Epithelial cell of proximal tubule (primary cell): ENCODE measurements at places on chromosomes 4 and X.

DNA sequence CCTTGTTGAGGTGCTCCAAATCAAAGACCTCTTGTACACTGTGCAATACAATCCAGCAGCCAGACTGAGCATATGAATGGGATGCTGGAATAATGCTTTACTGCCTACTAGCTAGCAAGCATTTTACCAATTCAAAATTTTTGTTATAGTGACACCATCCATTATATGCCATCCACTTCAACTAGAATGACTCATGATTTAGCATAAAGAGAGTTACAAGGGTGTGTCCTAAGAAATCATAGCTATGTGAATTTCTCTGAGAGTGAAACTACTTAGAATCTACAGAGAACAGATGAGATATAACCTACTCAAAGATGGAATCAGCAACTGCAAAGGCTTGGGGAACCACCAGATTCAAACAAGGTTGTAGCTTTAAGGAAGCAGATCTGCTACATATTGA, 221.9 kb downstream of the LHFPL1 start:
- DNase-seq: no peak

DNA sequence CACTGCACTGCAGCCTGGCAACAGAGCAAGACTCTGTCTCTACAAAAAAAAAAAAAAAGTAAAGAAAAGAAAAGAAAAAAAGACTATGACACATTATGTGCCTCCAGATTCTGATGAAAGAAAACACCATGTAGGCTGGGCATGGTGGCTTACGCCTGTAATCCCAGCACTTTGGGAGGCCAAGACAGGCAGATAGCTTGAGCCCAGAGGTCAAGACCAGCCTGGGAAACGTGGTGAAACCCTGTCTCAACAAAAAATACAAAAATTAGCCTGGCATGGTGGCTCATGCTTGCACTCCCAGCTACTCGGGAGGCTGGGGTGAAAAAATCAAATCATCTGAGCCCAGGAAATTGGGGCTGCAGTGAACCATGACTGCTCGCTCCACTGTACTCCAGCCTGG, 19.4 kb downstream of the THOC2 start:
- no peak for DNase-seq

DNA sequence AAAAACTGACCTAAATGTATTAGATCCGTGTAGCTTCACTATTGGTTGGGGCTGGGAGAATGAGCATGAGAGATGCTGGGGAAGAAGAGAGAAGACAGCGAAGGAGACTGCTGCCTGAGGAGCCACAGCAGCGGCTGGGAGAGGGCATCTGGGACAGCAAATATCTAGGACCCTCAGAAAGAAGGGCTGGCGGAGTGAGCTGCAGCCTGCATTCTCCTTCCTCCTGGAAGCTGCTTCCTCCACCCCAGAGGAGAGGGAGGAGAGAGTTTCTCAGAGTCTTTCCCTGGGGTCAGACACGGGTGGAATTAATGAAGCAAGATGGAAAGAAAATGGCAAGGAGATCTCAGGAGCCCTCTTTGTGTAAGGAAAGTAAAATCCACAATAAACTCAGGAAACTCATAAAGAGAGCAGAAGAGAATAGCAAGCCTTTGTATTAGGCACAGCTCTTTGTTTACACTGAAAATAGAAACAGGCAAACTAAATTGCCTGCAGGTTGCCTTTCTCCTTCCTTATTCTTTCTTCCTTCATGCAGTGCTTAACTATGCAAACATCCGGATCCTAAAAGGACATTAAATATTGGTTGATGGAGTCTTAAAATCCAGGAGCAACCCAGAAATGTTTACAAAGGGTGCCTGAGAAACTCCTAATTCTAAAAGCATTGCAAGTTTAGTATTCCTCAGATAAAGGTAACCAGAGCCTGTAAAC, 130.3 kb upstream of the GALNT7 start:
- DNase-seq: no peak

- no peak for DNase-seq
Observed at GRCh38 chrX:108323751-108324150, 114.5 kb downstream of the COL4A6 start.

DNA sequence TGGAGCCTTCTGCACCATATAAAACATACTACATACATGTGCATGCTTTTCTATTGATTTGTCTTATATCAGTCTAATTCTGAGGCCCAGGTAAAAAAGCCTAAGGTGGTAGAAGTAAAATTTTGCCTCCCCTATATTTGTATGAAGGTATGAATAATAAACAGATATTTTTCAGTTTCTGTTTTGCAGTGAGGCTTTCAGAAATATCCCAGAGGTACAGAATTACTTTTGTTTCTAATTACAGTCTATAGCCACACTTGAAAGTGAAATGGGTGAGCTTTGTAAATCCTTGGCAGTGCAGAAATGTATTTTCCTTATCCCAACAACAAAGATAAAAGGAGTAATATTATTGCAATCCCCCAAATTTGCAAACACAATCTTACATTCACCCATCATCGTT, 59.5 kb downstream of the DDX60 start:
- DNase-seq: no peak

- DNase-seq: no peak
Observed at GRCh38 chr4:160709026-160709425, 1454.8 kb downstream of the FSTL5 start.

DNA sequence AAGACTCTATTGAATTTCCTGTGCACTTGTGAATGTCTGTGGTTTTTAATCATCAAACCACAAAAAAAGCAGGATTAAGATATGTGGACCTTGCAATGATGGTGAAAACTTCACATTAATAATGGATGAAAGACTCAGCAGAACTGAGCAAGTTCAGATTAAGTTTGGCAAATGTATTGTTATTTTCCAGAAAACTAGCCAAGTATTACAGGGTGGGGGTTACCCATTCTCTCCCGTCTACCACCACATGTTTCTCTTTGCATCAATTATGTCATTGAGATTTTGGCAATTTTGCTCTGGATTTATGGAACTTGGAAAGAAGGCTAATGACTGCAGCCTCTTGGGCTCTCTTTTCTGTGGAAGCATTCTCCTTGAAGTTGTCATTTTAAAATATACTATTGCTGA, 577.1 kb downstream of the ANKRD50 start:
- DNase-seq: no peak

DNA sequence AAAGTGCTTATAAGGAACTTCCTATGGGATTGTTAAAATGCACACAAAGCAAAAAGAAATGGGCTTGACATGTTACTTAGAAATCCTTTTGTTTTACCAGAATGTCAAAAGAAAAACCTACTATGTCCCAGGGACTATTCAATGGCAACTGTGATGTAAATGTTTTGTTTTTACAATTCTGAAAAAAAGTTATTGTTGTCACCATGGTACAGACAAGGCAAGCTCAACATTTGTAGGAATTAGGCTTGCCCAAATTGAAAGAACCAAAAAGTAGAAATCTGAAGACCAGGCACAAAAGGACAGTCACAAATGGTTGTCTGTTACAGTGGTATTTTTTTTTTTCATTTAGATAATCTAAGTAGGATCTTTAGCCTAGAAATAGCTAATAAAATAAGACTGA, 638.6 kb downstream of the STPG2 start:
- no peak for DNase-seq

GRCh38 chr4:37452952-37453280, 208.4 kb downstream of the NWD2 start:
- DNase-seq: peak; percentile 72

- no peak for DNase-seq
Observed at GRCh38 chrX:107673933-107674479, 45.7 kb downstream of the PRPS1 start.

DNA sequence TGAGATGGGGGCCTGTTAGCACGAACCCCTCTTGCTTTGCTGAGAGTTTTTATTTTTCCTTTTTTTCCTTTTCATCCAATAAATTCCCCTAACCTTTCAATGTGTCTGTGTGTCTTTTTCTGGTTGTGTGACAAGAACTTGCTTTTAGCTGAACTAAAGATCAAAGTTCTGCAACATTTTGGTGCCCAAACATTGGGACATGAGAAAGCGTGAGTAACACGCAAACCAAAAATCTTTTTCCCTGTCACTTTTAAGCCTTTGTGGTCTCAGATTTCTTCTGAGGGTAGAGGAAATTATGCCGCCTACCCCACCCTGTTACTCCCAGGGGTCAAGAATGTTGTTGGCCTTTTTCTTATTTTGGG, 141.8 kb upstream of the CPXCR1 start:
- DNase-seq: no peak

DNA sequence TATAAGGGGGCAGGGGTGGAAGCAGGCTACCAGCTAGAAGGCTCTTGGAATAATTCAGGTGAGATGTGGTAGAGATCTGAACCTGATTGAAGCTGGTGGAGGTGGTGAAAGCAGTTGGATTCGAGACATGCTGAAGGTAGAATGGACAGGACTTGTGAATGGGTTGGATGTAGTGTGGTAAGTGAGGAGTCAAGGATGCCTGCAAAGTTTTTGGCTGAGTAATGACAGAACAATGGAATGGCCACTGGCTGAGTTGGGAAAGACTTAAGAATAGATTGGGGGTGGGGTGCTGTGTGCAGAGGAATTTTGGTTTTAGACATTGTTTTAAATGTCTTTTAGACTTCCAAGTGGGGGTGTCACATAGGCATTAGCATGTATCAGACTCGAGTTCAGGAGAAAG, 33.5 kb downstream of the HPF1 start:
- no peak for DNase-seq

DNA sequence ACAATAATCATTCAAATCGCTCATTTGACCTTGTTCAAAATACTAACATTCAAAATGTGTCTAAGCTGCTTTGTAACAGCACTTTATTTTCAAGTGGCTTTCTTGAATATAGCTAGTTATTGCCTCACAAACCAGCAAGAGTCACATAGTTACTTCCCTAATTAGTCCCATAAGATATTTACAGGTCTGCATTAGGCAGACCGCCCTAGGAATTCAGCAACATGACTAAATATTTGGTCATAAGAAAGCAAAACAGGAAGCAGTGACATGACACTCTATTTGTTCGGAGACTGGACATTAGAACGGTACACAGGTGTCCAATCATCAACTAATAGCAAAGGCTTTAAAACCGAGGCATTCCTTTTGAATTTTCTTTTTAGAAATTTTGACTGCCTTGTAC, 262.0 kb downstream of the COL25A1 start:
- no peak for DNase-seq

DNA sequence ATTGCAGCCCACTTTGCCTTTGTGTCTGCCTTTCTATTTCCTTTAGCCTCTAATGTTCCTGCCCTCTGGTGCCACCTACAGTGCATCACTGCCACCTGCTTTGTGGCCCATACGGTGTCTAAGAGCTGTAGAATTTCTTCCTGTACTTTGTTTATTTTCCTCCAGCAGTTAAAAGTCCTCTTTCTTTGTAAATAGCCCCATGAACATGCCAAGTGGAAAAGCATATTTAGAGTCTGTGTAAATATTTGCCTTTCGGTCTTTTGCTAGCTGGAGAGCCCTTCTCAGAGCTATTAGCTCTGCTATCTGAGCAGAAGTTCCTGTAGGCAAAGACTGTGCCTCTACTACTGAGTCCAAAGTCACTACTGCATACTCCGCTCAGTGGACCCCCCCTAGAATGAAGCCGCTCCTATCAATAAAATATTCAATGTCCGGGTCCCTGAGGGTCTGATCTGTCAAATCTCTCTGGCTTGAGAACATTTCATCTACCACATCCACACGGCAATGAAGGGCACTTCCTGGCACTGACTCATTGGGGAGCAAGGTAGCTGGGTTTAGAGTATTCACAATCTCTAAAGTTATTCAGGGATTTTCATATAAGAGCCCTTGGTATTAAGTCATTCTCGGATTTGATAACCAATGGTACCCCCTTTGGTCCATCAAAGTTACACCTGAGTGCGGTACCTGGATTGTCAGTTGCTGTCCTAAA, 36.3 kb downstream of the SULT1E1 start:
- DNase-seq: no peak

- no peak for DNase-seq
Observed at GRCh38 chrX:337331-337831, 18.8 kb upstream of the GTPBP6 start.

DNA sequence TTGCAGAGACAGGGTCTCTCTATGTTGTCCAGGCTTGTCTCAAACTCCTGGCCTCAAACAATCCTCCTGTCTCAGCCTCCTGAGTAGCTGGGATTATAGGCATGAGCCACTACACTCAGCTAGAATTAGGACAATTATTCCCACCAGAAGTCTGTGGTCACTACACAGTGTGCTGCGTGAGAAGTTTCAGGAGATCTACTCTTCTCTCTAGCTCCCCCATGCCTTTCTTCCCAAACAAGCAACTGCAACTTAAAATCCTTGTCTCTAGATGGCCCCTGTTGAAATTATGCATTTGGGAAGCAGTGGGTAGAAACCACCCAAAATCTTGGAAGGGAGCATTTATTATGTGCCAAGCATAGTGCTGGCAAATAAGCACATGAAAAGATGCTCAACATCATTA, 21.1 kb upstream of the MAP7D3 start:
- DNase-seq: no peak

GRCh38 chrX:46317163-46317562, 228.1 kb downstream of the ZNF674 start:
- DNase-seq: peak; percentile 40

DNA sequence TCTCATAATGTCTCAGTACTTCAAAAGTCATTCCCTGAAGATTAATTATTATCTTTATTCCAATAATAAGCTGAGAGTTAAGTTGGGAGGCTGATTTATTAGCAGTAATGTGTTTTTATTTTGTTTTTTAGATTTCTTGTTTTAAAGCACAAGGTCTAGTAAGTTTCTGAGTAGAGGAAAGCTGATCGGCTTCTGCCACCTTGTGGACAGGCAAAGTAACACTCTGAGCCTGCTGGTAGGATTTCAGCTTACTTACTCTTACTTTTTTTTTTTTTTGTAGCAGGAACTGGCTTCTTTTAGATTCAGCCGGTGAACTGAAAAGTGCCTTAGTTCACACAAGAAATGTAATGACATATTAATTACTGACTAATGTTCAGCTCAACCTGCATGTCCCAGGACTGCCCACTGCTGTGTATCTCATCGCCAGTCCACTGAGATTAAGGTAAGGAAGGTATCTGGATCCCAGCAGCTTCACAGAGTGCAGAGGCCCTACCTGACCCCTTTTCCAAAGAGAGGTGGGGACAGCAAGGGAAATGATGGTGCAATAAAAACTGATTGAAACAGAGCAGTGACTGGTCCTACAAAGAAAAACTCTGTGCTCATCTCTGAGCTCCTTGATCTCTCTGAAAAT, 126.5 kb downstream of the ADGRA3 start:
- peak; percentile 20 for DNase-seq

- no peak for DNase-seq
Observed at GRCh38 chr4:92304121-92304520, 355 bp downstream of the GRID2 start.

GRCh38 chr4:178165251-178165950, 723.2 kb upstream of the AGA start:
- DNase-seq: no peak
